ENCODE measurements at places on chromosomes 16 and 17.

- DNase-seq, result no peak
These were observed 42.2 kb downstream of the TBCD start for GRCh38 chr17:82793974-82794630.

DNA sequence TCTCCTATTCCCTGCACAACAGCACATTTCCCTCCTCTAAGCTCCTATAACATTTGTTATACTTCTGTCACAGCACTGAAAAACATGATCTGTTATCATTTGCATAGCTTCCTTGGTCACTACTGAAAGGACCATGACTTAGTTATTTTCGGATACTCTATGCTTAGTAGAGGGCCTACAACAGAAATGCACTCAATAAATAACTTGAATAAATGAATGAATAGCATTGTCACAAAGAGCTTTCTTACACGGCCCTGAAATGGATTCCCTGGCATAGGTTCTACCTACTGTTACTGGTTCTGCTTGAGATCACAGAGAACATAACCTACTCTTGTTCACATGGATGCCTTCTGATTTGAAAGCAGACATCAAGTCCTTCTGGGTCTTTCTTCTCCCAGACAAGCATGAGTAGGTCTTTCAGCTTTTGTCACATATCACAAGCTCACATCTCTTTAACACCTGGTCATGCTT is 41.6 kb downstream of the MYO1D start:
- DNase-seq, result no peak

- no peak for DNase-seq
These were observed 29.0 kb downstream of the SMYD4 start for GRCh38 chr17:1800712-1801111.

- DNase-seq, result no peak
These were observed 1.2 kb upstream of the SRCIN1 start for GRCh38 chr17:38606646-38607611.

DNA sequence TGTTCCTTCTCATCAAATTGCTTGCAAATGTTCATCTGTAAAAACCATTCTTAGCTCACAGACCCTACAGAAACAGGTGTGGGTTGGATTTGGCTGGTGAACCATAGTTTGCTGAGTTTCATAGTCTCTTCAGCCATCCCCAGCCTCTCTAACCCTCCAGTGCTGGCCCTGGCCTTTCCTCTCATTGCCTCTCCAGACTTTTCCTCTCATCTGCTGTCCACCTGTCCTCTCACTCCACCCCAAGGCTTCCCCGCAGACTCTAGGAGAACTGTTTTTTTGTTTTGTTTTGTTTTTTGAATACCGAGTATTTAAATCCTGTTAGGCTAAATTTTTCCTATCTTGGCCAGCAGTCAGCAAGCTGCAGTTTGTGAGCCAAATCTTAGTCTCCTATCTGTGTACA is 41.1 kb downstream of the MEOX1 start:
- no peak for DNase-seq

DNA sequence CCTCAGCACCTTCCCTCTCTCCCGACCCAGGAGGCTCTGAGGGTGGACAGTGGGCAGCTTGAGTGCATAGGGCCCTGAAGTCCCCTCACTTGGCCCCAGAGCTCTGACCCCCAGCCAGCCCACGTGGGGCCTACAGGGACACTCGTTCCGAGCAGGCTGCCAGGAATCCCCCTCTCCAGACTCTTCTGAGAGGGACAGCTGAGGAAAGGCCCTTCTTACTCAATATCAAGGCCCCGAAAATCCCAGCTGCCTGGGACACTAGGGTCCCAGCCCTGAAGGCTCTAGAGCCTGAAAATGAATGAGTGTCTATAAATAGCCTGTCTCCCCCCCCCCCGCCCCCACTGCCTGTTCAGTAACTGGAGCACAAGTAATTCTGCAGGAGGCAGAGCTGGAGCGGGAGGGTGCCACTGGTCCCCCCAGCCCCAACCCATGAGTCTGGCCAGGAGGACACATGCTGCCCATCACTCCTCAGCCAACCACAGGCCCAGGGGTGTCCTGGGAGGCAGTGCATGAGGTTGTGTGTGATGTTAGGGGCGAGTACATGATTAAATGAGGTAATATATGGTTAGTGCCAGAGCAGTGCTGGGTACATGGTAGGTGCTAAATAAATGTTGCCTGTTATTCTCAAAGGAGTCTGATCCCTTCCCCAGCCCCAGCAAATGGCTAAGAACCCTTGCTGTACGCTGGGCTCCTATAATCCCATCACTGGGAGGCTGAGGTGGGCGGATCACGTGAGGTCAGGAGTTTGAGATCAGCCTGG is 11.6 kb downstream of the ADAM11 start:
- DNase-seq, result no peak

GRCh38 chr17:76869496-76870376 is 1.5 kb downstream of the MGAT5B start:
- no peak for DNase-seq

- no peak for DNase-seq
These were observed 2.6 kb downstream of the HSD17B2 start for GRCh38 chr16:82037666-82038065.

DNA sequence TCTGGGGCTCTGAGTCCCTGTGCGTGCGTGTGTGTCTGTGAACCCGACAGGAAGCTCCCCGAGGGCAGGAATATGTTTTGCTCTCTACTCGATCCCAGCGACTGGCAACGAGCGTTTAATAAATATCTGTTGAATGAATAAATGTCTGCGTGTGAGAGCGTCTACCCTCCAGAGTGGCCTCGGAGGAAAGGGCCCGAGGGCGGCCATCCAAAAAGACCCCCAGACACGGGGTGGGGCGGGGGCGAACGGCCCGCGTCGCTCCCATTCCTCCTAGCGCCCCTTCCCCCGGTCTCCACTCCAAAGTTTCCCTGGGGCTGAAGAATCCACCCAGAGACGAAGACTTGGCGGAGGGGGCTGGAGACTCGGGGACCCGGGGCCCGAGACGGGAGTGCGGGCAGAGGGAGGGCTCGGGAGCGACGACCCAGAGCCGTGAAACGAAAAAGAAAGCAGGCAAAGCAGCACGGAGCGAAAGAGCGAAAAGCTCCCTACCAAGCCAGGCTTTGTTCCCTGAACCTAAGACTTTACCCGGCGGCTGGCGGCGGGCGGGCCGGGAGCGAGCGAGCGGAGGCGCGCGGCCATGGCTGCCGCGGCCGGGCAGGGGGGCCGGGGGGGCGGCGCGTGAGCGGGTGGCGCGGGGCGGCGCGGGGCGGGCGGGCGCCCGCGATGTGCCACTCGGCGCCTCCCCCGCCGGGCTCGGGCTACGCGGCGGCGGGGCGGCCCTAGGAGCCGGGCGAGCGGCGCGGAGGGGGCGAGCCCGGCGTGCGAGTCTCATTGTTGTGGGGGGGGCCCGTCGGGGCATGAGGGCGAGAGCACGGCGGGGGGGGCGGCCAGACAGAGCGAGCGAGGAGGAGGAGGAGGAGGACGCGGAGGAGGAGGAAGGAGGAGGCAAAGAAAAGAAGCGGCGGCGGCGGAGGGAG is at the start of gene MLLT6:
Gene MLLT6 (plus strand): TSS at position 668 of the 917 bp plus-strand sequence. CDS start 360 bp downstream, outside the sequence.
- no peak for DNase-seq

DNA sequence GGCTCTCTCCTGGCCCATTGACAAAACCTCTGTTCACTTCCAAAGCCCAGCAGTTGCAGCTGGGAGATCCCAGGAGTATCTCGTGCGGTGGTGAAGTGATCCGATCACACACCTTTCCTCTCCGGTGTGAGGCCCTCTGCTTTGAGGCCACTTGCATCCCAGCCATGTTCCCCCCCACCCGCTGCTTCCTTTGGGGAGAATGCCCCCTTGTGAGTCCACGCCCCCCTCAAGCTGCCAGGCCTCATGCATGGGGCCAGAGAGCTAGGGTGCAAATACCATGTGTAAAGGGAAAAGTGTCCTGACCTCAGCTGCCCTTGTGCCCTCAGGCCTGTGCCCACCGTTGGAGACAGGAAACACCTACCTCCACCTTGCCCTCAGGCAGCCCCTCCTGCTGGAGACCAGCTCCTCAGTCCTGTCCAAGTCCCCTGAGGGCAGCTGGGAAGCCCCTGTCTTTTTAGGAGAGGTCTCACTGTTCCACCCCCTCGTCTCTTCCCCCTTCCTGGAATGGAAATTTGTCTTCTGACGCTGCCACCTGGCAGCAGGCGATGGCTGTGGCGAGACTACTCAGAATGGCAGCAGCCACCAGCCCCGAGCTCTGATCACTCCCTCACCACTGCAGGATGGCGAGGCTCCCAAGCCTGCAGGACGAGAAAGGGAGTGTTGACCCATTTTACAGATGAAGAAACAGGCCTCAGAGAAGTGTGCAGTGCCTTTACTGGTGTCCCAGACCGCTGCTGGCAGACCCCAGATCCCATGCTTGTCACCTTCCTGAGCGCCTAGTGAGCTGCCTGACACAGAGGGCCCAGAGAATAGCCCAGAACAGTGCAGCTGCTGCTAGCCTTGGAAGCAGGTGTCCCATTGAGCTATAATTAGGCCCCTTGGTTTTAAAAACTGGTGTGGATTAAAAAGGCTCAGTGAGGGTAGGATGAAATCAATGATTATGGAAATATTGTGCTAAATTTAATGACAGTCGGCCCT is 120.6 kb upstream of the CACNG5 start:
- DNase-seq, result no peak

- no peak for DNase-seq
These were observed 199.9 kb downstream of the LGALS9B start for GRCh38 chr17:20267459-20267842.

- DNase-seq, result no peak
These were observed 470 bp downstream of the KRT23 start for GRCh38 chr17:40936976-40937375.

DNA sequence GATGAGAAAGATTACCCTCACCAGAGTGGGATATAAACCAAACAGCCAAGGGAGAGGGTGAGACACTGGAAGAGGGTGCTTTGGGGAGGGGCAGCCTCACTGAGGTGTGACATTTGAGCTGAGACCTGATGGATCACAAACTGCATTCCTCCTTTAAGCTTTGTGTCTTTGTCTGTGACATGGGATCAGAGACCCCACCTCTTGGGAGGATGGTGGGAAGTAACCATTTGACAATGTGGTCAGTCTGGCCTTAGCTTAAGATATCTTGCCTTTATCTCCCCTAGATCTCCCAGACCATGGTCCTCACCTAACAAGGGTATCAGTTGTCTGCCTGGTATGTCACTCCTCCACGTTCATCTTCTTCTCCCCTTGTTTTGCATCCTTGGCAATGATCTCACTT is 163.4 kb downstream of the SHISA9 start:
- DNase-seq, result no peak

GRCh38 chr17:19303367-19303776 is 59.2 kb downstream of the B9D1 start:
- DNase-seq, result no peak

DNA sequence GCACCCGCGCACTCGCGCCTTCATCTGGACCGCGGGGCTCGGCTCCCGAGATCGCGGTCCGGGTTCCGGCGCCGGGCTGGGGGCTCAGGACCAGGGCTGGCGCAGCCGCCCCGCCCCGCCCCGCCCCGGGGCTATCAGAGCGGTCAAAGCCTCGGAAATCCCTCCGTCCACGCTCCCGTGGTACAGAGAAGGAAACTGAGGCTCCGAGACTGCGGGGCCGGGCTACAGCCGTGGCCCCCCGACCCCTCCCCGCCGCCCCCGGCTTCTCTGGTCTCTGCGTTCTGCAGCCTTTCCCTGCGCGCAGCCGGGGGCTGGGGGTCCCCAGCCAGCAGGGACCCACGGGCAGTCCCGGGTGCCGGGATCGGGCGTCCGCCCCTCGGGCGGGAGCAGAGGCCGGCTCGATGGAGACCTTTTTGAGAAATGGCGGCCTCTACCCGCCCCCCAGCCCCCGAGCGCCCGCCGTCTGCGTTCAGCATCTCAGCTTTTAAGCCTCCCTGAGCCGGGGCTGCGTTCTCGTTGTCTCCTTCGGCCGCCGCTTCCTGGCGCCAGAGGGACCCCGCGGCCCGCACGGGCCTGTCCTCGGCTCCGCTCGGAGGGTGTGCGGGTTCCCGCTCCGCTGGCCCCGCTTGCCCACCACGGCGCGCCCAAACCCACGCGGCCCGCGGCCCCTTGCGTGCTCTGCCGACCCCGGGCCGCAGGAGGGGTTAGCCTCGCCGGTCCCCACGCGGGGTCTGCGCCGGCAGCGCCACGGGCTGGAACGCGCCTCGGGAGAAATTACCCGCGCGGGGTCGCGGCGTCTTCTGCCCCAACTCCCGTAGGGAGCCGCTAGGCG is 1.5 kb upstream of the NPTX1 start:
- no peak for DNase-seq

GRCh38 chr16:69845181-69845580 is 83.0 kb downstream of the WWP2 start:
- DNase-seq, result no peak

GRCh38 chr17:42568341-42569111 is 1.6 kb downstream of the MLX start:
- DNase-seq, result no peak

DNA sequence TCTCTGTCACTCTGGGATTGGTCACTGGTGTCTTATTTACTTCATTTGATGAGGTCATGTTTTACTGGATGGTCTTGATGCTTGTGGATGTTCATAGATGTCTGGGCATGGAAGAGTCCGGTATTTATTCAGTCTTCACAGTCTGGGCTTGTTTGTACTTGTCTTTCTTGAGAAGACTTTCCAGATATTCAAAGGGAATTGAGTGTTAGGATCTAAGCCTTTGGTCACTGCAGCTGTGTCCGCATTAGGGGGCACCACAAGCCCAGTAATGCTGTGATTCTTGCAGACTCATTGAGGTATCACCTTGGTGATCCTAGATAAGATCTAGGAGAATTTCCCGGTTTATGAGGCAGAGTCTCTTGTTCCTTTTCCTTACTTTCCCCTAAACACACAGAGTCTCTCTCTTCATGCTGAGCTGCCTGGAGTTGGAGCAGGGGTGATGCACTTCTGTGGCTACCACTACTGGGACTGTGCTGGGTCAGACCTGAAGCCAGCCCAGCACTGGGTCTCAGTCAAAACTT is 214.7 kb downstream of the SPECC1 start:
- DNase-seq, result no peak

All from non-pigmented ciliary epithelial cell (primary cell).